AG10803 (cell line): ENCODE measurements at places on chromosomes 7 and 10.
A peak's percentile ranks its signal among the peaks of the same experiment; 100 is the strongest.

- peak; percentile 76 for DNase-seq
Observed at GRCh38 chr7:143381427-143382125, 431 bp downstream of the ZYX start.

GRCh38 chr7:80210400-80210799 is 75.8 kb downstream of the GNAI1 start:
- DNase-seq = no peak

- DNase-seq = peak; percentile 29
Observed at GRCh38 chr10:28429573-28430216, 103.2 kb upstream of the WAC start.

DNA sequence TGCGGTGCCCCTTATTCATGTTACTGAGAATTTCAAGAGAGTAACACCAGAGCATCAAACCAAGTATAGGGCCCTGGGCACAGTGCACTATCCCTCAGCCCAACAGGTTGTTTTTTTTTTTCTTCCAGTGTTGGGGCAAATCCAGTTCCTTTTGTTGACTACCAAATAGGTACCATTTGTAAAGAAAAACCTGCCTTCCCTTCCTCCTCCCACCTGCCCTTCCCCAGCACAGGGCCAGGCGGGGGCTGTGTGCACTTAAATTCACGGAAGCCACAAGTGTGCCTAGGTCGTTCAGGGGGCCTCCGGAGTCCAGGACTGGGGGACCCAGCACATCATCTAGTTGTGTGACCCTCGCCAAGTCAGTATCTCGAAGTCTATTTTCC is 595 bp upstream of the SFXN4 start:
- DNase-seq = no peak

GRCh38 chr10:114043532-114044246 is at the start of gene ADRB1:
Gene ADRB1, plus strand, starts transcription at chr10:114043866. Its CDS starts 267 bp downstream, at chr10:114044133.
- DNase-seq = peak; percentile 19

DNA sequence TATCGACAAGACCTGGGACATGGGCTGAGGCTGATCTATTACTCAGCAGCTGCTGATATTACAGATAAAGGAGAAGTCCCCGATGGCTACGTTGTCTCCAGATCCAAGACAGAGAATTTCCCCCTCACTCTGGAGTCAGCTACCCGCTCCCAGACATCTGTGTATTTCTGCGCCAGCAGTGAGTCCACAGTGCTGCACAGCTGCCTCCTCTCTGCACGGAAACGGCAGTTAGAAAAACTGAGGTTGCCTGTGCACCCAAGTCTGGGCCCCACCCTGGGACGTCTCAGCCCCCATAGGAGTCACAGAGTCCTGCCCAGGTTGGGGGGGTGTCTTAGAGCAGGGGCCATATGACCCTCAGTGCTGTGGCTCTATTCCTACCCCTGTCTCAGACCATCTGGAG is 167.4 kb upstream of the PRSS58 start:
- no peak for DNase-seq

DNA sequence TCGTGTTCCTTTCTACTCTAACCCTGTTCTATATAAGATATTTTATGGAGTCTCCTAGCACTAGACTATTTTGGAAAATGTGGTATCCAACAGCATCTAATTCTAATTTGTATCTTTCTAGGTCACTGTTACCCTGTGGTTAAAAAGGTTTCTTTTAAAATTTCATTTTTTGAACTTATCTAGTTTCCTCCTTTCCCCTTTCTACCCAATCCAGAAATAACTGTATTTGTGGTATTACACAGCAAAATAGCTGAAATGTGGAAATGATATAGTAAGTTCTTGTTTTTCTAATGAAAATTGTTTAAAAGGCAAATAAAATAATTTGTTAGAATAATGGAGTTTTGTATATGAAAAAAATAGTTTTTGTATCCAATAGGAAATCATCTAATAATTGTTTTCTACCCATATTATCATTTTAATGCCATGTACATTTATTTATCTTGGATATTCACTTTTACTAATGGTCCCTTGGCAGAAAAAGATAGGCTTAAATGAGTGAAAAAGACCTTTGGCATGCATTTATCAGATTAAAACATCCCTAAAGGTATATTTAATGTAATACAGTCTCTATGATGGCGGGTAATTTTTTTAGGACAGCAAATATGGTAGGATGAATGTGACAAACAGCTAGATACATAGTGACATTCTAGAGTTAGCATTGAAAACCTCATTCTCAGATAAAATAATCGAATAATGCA is 175.5 kb upstream of the PLXDC2 start:
- no peak for DNase-seq

DNA sequence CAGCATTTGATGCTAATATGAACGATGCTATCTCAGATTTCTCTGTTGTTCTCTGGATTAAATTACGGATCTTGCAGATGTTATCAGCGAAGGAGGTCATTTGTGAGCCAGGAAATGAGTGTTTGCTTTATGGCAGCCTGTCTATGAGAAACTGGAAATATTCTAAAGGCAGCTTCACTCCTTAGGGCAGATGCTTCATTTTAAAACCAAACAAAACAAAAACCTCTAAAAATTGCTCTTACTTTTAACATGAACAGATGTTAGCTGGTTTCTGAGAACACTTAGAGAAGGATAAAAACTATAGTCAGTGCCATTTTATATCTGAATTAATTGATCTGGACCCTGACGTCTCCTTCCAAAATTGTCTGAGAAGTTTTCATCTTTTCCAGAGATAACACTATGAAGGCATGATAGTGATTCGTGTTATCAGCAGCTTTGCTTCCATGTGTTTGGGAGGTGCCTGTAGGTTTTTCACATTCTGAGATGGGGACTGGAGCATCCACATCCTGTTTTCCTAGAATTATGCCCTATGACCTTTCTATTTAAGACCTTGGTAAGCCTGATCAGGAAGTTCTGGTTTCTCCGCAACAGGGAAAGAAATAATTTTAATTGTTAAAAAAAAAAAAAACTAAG is 53.1 kb downstream of the CPED1 start:
- no peak for DNase-seq

DNA sequence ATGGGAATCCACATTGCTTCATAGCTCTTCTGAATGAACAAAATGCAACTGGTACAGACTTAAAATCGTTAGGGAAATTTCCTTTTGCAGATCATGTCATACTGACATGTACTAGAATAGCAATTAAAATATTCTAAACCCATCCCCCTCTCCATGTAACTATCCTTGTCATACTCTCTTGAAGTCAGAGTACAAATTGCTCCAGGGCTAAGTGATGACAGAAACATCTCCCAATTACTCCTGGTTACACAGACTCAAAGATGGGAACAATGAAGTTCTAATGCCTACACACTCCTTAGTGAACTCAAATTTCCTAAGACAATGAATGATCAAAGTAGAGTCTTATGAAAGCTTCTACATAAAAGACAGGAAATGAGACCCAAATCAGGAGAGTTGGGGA is 87.2 kb downstream of the PDE1C start:
- DNase-seq = no peak

DNA sequence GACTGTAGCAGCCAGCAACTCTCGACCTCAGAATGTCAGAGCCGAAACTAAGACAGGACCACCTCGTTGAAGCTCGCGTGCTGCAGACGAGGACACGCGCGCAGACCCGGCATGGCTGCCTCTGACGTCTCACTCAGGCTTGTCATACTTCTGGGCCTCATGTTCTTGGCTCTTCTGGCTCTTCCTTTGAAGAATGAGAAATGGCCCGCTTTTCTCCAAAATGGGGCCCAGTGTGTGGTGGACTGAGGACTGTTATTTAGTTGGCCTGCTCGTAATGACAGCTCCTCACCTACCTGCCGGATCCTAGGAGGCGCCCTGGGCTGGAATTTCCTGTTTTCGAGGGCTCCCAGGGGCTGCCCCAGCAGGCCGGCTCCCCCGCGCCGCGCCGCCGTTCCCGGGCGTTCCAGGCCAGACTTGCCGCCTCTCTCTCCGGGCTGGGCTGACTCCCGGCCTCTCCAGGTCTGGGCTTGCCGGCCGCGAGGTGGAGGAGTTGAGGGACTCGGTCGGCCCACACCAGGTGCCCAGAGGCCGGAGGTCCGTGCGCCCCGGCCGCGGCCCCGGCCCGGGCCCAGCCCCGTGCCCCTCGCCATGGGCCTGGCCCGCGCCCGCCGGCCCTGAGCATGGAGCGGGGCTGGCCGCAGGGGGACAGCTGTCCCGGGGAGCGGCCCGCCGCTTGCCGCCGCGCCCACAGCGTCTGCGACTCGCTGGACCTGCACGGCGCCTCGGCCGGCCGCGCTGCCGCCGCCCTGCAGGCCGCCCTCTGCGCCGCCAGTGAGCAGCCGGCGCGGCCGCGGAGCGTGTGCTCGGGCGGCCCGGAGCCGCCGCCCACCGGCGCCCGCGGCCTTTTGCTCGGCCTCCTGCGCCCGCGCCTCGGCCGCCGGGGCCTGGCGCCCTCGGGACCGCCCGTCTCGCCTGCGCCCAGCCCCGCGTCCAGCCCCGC is 28.1 kb downstream of the AGAP3 start:
- no peak for DNase-seq

DNA sequence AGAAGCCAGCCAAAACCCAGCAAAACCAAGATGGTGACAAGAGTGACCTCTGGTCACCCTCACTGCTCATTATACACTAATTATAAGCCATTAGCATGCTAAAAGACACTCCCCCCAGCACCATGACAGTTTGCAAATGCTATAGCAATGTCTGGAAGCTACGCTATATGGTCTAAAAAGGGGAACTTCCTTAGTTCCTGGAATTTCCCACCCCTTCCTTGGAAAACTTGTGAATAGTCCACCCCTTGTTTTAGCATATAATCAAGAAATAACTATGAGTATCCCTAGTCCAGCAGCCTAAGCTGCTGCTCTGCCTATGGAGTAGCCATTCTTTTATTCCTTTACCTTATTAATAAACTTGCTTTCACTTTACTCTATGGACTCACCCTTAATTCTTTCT is 16.0 kb downstream of the CASP7 start:
- no peak for DNase-seq

DNA sequence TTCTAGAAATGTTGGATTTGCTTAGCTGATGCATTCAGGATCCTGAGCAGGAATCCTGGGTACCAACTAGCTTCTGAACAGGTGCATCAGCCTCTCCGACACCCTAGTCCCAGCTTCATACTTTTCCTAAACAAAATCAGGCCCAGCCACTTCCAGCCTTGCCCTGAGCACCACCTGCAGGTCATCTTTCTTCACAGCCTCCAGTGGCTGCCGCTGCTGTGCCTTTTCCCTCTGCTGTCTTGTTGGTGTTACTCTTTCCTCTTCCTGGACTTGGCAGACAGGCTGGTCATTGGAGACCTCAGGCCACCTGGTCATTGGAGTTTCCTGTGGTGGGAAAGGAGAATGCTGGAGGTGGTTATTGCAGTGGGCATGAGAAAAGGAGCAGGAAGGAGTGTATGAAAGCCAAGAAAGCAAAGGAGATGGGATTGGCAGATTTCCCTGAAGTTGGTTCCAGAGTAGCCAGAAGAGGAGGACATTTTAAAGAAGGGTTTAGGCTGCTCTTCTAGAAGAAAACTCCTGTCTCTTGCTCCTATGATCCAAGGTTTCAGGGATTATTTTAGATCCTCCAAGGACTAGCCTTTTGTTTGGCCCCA is 48.2 kb upstream of the NFKB2 start:
- DNase-seq = peak; percentile 42

- no peak for DNase-seq
Observed at GRCh38 chr10:124239696-124240095, 146.3 kb upstream of the CHST15 start.

GRCh38 chr7:18257711-18258110 is 230.1 kb upstream of the PRPS1L1 start:
- DNase-seq = peak; percentile 21

GRCh38 chr10:62826273-62826672 is 10.1 kb upstream of the EGR2 start:
- DNase-seq = no peak
